ENCODE measurements at places on chromosomes 3 and 15. TPM values are rescaled to one million over a fixed set of nuclear protein-coding genes. Genes with fewer than 3 reads are reported as not detected.

- H3K27me3 ChIP-seq, result no peaks in the 10 kb centered on the region
- peak overlapping the region; percentile 93 for H3K27ac ChIP-seq
- H3K36me3 ChIP-seq, result peaks cover 7% of the 10 kb centered on the region
- peaks cover 18% of the 10 kb centered on the region for H3K4me1 ChIP-seq
- peak overlapping the region; percentile 100 for H3K4me3 ChIP-seq
These were observed 702 bp upstream of the DNAJC17 start for GRCh38 chr15:40807888-40808461.

DNA sequence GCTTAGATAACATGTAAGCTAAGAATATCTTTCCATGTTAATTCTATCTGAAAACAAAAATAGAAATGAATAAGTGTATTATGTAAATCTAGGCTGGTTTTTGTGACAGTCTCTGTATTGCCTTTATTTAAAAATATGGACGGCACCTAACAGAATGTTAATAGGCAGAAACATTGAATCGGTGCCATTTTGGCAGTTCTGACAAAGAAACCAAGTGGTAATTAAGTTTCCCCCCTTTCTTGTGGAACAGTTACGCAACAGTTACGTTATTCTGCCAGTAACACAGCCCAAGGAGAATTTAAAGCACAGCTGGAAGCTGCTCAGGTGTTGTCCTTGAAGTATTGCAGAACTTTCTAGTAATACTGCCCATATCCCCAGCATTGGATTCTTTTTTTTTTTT is 21.5 kb downstream of the LARS2 start:
- H3K27ac ChIP-seq, result no peak overlapping the region
- no peaks in the 10 kb centered on the region for H3K4me1 ChIP-seq
- no peak overlapping the region for H3K4me3 ChIP-seq
- H3K36me3 ChIP-seq, result peaks cover 9% of the 10 kb centered on the region
- H3K27me3 ChIP-seq, result no peaks in the 10 kb centered on the region

Gene CKMT1B
- not detected for total RNA-seq

DNA sequence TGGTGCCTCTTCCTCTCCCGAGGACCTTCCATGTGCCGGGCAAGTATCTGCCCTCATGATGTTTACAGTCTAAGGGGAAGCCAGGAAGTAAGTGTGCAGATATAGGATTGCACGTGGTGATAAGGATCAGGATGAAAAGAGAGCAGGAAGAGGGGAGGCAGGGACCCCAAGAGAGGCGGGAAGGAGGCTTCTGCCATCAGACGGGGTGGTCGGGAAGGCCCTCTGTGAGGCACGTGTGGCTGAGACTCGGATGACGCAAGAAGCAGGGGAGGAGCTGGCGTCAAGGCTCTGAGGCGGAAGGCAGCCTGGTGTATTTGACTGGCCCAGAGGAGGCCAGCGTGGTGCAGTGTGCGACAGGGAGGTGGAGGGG is 762 bp upstream of the IQSEC1 start:
- DNase-seq, result no peak
- H3K27me3 ChIP-seq, result peaks cover 17% of the 10 kb centered on the region
- H3K36me3 ChIP-seq, result no peaks in the 10 kb centered on the region

DNA sequence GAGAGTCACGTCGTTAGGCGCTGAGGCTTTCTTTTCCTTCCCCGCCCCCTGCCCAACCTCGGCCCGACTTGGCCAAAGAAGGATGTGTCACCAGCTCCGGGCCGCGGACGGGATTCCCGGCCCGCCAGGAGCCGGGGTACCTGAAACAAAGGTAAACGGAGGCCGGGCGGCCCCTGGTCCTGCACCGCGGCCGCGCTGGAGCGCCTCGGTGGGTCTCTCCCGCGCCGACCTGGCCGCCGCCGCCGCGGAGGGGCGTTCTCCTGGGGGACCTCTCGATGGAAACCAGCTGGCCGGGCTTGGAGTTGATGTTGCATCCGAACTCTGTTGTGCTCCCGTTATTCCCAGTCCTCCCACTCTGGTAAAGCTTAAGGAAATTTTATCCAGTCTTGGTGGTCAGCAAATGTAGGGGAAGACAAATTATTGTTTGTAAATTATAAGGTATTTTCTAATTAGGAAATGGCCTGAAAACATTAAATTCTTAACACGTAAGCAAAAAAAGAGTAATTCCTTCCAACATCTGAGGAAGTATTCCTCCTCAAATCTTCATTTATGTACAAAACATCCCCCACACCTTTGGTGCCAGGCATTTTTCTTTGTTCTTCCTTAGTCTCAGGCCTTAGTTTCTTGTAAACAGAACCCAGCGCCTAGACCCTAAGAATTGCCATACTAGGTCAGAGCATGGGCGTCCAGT is 888 bp downstream of the PPP2R3A start:
- H3K27ac ChIP-seq, result no peak overlapping the region
- no peak for DNase-seq
- H3K4me1 ChIP-seq, result peaks cover 7% of the 10 kb centered on the region
- peaks cover 12% of the 10 kb centered on the region for H3K27me3 ChIP-seq

GRCh38 chr3:94643400-94643799 is 580.5 kb downstream of the NSUN3 start:
- DNase-seq, result no peak
- H3K36me3 ChIP-seq, result no peaks in the 10 kb centered on the region
- no peak overlapping the region for H3K4me3 ChIP-seq
- H3K27me3 ChIP-seq, result no peaks in the 10 kb centered on the region

DNA sequence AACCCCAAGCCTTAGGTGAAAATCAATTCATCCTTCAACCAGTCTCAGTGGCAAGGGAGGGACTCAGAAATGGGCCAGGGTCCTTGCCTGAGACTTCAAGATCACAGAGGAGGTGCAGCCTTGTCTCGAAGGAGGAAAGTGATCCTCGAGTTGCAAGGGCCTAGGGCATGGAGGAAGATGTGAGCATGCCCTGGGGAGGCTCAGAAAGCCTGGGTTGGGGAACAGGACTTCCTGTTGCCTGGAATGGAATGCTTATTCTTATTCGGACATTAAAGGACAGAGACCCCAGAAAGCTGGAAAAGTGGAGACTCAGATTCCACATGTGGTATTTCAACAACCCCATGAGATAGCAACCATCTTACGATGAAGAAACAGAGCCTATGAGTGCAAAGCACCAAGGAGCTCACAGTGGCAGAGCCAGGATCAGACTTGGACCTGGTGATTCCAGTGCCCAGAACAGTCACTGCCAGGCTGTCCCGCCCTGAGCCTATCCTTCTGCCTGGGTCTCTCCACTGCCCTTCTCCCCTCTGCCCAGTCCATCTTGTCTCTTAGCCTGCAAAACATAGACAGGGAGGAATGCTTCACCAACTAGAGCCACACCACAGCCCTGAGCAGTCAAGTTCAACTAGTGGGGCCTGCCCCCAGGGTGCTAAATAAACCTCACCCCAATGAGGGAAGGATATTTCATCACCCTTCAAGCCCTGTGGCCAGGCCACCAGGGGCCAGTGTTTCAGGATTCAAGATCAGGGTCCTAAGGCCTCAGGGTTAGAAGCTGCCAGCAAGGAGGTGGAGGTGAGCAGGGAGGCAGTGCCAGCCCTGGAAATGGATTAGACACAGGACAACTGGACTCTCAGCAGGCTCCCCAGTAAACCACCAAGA is 21.9 kb downstream of the DAPK2 start:
- no peaks in the 10 kb centered on the region for H3K4me1 ChIP-seq
- no peaks in the 10 kb centered on the region for H3K27me3 ChIP-seq
- no peaks in the 10 kb centered on the region for H3K36me3 ChIP-seq
- DNase-seq, result no peak

- H3K4me1 ChIP-seq, result no peaks in the 10 kb centered on the region
- H3K27me3 ChIP-seq, result peaks cover 9% of the 10 kb centered on the region
- DNase-seq, result no peak
- H3K27ac ChIP-seq, result no peak within 1 kb of the TSS
These were observed at the start of gene CACNA1D for GRCh38 chr3:53493963-53494791. Gene CACNA1D (plus strand): TSS chr3:53494611. CDS start chr3:53495167, 556 bp downstream.

Gene SEMA5B
- total RNA-seq, result not detected
